ENCODE measurements at places on chromosomes 6 and 20.

GRCh38 chr20:59044295-59044694, 1.7 kb upstream of the PRELID3B start:
- DNase-seq = no peak

DNA sequence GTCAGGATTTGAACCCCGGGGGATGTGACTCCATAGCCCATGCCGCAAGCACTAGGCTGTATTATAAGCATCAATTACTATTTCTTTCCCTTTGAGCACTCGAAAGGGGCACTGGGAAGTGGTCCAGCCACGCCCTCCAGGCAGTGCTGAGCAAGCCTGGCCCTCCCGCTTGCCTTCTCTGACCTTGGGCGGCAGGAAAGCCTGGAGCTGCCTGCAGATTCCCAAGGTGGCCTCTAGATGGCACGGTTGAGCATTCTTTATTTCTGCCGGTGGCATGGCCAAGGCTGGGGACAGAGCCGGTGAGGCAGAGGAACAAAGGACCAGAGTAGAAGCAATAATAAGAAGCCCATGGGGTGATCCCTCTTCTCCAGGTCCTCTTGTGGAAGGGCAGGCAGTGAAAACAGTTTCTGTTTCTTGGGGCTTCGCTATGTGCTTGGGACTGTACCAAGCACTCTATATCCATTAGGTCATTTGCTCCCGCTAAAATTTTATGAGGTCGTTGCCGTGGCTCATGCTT, 32.0 kb downstream of the ARHGAP40 start:
- no peak for DNase-seq

DNA sequence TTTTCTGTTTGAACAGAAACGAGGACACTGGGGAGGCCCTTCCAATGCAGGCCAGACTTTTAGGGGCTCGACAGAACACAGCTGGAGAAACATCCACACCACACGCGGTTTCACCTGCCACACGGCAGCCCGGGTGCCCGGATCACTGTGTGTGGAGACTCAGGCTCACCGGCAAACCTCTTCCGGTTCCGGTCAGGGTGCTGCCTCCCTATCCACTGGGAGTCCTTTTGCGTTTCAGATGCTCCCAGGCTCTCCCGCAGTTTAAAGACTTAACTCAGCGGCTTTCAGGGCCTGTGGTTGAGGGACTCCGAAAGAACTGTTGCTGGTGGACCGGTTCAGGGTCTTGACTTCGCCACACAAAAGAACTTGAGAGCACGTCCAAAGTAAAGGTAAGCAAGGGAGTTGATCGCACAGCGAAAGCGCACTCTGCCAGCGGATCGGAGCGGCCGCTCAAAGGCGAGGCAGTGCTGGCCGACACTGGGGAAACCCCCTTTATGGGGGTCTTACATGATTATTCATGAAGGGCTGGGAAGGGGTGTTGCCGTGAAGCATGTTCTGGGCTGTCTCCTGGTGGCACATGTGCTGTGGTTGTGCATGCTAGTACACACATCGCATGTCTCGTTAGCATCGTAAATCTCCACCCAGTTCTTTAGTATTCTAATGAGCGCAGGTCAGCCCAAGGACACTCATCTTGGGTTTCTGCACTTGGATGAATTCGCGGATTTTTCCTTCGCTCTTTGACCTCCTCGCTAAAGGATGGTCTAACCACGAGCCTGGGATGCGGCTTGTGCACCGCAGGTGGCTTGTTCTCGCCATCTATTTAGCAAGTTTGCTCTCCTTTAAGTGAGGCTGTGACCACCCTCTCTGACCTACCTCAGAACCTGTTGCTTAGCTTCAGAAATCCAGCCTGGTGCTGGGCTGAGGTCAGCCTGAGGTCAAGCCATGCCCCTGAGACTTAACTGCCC, 180.3 kb downstream of the CDH26 start:
- DNase-seq = no peak

DNA sequence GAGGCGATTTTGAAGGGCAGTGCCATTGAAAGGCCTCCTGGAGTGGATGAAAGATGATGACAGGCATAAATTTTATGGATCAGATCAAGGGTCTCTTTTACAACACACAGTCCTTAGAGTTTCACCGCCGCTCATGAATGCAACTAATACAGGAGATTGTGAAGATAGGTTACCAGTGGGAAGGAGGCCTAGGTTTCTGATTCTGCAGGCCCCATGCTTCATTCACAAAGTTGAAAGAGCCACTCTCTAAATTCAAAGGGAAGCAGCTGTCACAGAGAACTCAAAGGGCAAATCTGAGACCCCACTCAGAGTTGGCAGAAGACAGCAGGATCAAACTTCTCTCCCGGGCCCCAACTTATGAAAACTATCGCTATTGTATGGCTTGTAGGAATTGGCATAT, 137.6 kb downstream of the MAP3K7 start:
- no peak for DNase-seq

- no peak for DNase-seq
Observed at GRCh38 chr6:88119769-88120168, 46.4 kb downstream of the CNR1 start.

GRCh38 chr6:44177691-44178423, 19.2 kb downstream of the CAPN11 start:
- DNase-seq = no peak

DNA sequence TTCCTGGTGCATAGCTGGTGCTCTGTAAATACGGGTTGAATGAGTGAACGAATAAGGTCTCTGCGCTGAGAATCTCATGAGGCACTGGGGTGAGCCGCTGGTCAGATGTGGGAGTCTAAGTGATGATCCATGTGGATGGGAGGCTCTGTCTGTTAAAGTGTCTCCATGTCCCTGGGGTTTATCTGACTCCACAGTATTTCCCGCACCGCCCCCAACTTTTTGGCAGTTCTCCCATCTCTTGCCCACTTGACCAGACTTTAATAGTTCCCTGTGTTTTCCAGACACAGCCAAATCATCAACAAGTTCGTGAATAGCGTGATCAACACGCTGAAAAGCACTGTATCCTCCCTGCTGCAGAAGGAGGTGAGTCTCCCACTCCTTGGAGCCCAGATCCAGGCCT, 9.9 kb downstream of the BPIFA2 start:
- DNase-seq = no peak

GRCh38 chr6:43779852-43780236, 9.8 kb downstream of the VEGFA start:
- DNase-seq = no peak

GRCh38 chr6:11008821-11009220, 35.3 kb downstream of the ELOVL2 start:
- DNase-seq = no peak

- no peak for DNase-seq
Observed at GRCh38 chr6:167311286-167311685, 13.6 kb upstream of the TTLL2 start.

DNA sequence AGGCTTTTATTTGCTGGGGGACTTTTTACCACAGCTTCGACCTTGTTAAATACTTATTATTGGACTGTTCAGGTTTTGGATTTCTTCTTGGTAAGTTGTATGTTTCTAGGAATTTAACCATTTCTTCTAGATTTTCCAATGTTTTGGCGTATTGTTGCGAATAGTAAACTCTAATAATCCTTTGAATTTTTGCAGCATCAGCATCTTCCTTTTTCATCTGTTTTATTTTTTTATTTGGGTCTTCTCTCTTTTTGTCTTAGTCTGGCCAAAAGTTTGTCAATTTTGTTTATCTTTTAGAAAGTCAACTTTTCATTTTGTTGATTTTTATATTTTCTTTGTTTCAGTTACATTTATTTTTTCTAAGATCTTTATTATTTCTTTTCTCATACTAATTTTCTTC, 1272.0 kb downstream of the HACE1 start:
- DNase-seq = no peak
